CD4-positive, alpha-beta T cell treated with Interleukin-10 for 1 hour (primary cell): ENCODE measurements at places on chromosomes 6 and 20.

- no peak for DNase-seq
Measured at GRCh38 chr6:109671733-109672132, 19.3 kb downstream of the AK9 start.

DNA sequence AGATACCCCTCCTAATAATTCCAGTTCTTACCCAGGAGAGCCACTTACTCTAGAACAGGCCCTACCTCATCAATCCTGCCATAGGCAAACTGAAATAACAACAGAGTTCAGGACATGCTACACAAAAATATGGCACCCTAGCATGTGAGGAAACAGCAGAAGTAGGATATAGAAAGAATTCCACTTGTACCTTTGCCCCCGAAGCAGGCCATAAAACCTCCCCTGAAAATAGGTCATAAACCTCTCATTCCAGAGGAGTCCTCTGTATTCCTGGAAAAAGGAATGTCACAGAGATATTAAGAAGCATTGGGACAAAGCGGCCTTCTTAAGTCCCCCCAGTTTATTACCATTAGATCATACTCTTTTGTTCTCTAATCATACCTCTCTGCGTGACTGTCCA is 504.3 kb upstream of the MARCKS start:
- DNase-seq = no peak

GRCh38 chr6:25578538-25578937 is 73.5 kb upstream of the SCGN start:
- no peak for DNase-seq

DNA sequence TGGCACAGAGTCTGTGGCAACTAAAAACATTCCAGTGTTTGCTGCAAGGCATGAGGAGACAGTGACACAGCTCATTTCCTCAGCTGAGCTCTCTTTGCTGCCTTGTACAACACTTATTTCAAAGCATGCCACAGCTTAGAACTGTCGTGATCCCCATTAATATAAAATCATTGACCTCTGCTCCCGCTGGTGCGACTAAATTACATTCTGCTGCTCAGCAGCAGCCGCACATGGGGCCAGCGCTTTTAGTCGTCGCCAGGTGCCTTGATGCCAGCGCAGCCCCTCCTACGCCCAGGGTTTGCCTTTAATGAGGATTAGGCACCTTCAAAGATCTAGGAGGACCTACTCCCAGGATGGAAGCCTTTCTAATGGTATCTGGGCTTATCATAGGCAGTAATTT is 717.9 kb upstream of the POU3F2 start:
- DNase-seq = no peak
